ENCODE measurements at places on chromosomes 12 and 14.

DNA sequence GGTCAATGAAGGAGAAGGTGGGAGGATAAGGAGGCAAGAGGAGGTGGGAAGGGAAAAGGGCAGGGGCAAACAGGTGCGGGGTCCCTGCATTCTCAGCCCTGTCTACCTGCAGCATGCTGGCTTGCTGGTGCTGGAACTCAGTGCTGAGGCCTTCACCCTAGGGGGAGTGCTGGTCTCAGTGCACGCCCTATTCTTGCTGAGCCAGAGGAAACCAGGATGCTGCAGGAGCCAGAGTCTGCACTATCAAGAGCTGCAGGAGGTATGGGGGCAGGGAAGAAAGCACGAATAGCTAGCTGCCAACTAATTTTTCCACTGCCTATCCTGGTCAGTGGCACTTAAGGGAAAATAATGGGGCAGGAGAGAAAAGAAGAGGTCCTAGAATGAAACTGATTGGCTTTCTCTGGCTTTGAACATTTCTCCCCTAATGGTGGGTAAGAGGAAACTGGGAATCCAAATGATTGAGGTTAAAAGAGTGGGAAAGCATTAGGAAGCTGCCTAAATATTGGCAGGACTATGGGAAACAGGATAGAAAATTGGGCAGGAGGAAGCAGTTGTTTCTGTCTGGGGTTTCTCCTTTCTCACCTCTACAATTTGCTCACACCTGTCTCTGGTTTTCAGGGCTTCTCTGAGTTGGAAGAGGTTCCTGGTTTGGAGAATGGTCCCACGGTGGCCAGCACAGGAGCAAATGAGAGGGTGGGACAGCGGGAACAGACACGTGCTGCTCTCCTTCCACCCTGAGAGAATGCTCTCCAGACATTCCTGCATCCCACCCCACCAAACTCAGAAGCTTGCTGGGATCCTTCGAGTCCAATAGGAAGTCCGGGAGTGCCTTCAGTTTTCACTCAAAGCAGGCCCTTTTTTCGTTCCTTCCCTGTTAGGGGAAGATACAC lies 1.9 kb downstream of the TMEM253 start:
- no peak for DNase-seq

DNA sequence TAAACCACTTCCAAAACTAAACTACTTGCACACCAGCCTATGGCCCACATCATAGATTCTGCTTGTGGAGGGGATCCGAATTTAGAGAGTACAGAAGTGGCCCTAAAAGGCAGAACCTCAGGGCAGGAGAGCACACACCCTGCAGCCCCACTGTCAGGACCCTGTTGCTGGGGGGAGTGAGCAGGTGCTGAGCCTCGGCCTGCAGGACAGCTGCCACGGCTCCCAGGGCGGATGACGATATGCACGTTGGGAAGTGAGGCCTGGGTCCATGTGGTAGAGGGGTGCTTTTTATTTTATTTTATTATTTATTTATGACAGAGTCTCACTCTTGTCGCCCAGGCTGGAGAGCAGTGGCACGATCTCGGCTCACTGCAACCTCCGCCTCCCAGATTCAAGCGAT lies 73.5 kb downstream of the TNFAIP2 start:
- DNase-seq = no peak

- DNase-seq = no peak
Measured at GRCh38 chr12:65699251-65699650, 125.0 kb upstream of the HMGA2 start.

DNA sequence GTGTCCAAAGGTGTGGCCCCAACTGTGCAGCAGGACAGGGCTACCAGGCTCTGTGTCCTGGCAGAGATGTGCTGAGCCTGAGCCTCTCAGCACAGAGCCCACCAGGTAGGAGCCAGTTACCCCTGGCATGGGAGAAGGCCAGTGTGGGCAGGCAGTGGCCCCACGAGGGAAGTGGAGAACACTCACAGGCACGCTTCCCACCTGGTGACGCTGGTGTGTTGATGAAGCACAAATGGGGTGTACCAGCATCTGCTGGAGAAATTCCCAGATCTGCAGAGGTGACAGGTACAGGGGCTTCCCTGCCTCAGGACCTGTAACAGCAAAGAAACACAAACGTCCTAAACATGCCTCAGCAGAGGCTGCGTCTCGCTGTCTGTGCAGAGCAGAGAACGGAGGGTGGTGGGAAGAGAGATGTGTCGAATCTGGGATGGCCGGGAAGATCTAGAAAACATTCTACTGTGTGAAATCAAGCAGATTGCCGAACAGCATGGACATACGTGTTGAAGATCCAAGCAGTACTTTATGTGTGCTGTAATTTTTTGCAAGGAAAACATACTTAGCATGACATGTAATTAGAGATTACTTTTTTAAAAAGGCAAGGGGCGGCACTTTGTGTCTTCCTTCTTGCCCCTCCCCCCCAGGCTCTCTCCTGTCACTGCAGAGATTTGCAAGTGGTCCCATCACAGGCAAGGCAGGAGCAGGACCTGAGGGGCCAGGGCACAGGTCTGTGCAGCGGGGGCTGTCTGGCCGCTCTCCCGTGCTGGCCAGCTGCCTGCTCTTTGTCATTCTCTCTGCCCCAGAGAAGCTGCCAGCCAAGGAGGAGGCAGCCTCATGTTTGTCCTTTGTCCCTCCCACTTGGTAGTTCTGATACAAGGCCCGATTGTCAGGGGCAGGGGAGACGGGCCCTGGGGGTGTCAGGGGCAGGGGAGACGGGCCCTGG lies 17.3 kb downstream of the HIP1R start:
- DNase-seq = no peak

GRCh38 chr14:91351512-91351862 lies 66.1 kb downstream of the CCDC88C start:
- no peak for DNase-seq

DNA sequence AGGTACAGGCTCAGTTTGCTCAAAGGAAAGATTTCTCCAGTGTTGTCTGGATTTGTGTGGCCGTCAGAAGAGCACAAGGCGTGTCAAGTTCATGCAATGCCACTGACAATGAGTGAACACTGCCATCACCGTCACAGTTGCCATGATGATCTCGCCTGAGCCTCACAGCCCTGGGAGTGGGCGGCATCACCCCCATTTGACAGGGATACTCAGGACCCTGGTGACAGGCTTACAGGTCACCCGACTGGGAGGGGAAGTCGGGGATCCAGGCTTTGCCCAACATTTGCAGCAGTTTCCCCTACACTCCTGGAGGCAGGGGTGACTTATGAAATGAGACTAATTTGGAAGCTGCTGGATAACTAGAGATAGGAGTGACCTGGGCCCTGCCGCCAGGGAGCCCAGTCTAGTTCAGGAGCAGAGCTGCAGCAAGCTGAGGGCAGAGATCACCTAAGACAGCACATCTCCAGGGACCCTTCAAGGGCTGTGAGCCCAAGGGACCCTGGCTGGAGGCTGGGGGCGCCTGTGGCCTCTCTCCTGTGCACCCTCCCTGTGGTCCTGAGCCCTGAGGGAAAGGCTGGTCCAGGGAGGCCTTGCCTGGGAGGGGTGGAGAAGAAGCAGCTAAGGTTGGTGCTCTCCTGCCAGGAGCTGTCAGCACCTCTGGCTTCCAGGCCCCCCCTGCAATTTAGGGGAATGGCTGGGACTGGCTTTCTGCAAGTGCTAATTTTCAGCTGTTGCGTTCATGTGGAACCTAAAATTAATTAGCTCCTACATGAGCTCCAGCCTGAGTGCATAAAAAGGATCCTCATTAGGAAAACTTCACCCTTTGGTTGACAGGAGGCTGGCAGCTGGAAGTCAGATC lies 32.4 kb upstream of the BEGAIN start:
- DNase-seq = no peak

- DNase-seq = no peak
Measured at GRCh38 chr12:31521964-31522363, 69.0 kb downstream of the DENND5B start.

DNA sequence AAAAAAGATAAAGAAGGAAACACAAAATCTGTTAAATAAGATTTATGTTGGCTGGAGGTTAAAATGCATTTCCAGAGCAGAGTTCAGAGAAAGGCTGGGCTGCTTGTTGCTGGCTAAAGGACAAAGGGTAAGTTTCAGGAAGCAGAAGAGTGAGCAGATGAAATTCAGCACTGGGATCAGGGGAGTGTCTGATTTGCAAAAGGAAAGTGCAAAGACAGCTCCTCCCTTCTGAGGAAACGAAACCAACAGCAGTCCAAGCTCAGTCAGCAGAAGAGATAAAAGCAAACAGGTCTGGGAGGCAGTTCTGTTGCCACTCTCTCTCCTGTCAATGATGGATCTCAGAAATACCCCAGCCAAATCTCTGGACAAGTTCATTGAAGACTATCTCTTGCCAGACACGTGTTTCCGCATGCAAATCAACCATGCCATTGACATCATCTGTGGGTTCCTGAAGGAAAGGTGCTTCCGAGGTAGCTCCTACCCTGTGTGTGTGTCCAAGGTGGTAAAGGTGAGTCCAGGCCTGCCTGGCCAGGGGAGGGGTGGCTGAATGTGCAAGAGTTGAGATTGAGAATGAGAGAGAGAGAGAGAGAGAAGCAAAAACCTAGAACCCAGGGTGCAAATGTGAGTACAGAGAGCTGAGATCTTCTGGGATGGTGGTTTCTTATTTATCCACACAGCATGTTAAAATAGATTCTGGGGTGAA lies at the start of gene OAS1:
OAS1 (plus strand) TSS at position 251 of the 703 bp plus-strand sequence; CDS start at position 329, 78 bp downstream.
- peak; percentile 64 for DNase-seq

GRCh38 chr14:37903343-37904191 lies 304.1 kb upstream of the SSTR1 start:
- peak; percentile 56 for DNase-seq

- no peak for DNase-seq
Measured at GRCh38 chr14:99484106-99484505, 2.9 kb downstream of the CCNK start.

GRCh38 chr12:107843351-107844311 lies 69.1 kb downstream of the ASCL4 start:
- DNase-seq = no peak

DNA sequence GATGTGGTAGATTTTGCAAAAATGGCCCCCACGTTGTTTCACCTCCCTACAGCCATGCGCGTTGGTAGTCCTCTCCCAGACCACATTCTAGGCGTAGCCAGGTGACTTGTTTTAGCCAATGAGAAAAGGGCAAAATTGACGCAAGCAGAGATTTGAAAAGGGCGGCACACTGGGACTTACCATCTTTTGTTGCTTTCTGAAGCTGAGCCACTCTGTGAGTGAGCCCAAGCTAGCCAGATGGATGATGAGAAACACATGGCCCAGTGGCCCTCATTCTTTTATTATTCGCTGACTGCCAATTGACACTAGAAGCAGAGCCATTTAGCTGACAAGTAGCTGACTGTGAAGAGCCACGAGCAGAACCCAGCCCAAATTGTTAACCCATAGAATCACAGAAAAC lies 142.0 kb upstream of the GZMB start:
- DNase-seq = no peak

DNA sequence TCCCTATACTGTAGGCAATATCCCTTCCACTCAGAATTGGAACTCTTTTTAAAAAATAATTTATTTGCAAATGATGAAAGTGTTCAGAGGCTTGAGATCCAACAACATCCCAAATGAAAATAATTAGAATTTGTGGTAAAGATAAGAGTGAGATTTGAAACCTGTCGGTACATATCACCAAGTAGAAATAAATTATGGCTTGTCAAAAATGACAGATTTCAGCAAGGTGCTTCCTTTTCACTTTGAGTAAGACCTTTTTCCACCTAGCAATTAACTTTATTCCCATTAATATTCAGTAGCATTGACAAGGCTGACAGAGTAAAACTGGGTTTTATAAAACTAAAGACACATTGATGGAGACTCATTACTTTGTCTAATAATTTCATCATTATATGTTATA lies 107.7 kb upstream of the PRKD1 start:
- DNase-seq = no peak

- no peak for DNase-seq
Measured at GRCh38 chr12:124747426-124748161, 116.1 kb downstream of the SCARB1 start.

- no peak for DNase-seq
Measured at GRCh38 chr14:93838238-93838637, 50.0 kb upstream of the PRIMA1 start.

DNA sequence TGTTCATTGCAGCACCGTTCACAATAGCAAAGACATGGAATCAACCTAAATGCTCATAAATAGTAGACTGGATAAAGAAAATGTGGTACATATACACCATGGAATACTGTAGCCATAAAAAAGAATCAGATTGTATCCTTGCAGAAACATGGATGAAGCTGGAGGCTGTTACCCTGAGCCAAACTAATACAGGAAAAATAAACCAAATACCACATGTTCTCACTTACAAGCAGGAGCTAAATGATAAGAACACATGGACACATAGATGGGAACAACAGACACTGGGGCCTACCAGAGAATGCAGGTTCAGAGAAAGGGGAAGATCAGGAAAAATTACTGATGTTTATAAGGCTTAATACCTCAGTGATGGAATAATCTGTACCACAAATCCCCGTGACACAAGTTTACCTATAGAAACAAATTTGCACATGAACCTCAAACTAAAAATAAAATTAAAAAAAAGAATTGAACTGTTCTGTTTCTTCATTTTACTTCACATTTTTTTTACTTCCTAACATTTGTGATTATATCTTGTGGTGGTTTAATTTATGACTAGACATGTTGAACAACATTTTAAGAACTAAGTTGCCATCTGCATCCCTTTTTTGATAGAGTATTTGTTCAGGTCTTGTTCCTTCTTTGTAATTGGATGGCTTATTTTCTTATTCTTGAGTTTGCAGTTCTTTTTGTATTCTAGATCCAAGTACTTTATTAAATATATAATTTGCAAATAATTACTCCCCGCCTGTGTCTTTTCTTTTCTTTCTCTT lies 835.2 kb downstream of the FSCB start:
- DNase-seq = no peak

DNA sequence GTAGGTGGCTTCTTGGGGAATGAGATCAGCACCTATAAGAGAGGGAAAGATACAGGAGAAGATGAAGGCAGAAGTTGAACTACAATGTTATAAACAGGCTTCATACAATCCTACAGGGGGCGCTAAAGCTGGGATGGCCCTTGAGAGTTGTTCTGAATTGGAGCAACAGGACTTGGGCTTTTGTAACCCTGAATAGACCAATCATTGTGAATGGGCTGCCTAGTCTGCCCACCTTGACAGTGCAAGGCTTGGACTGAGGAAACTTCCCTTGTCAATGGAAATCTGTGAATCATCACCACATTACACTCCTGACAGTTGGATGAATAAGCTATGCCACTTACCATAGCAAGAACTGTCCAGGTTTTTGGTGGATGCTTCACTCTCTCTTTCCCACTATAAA lies 306.1 kb downstream of the KCNC2 start:
- DNase-seq = no peak

- DNase-seq = no peak
Measured at GRCh38 chr12:40226705-40227104, 1.9 kb downstream of the LRRK2 start.

- no peak for DNase-seq
Measured at GRCh38 chr14:93701562-93701961, 86.7 kb downstream of the PRIMA1 start.

GRCh38 chr12:23376238-23376637 lies 573.2 kb downstream of the SOX5 start:
- DNase-seq = no peak

GRCh38 chr12:18130851-18131250 lies 40.9 kb upstream of the RERGL start:
- DNase-seq = no peak

- no peak for DNase-seq
Measured at GRCh38 chr14:63287666-63288483, 30.9 kb downstream of the GPHB5 start.

All from CD4-positive, alpha-beta T cell treated with Interleukin-4 for 1 hour (primary cell).